ENCODE measurements at places on chromosomes 12 and 14.

GRCh38 chr12:62170241-62170640, 90.0 kb upstream of the USP15 start:
- no peak for DNase-seq

- DNase-seq, result no peak
These were observed 36.5 kb downstream of the TDP1 start for GRCh38 chr14:89992273-89992672.

GRCh38 chr12:103494051-103494733, 1.6 kb downstream of the C12orf42 start:
- no peak for DNase-seq

DNA sequence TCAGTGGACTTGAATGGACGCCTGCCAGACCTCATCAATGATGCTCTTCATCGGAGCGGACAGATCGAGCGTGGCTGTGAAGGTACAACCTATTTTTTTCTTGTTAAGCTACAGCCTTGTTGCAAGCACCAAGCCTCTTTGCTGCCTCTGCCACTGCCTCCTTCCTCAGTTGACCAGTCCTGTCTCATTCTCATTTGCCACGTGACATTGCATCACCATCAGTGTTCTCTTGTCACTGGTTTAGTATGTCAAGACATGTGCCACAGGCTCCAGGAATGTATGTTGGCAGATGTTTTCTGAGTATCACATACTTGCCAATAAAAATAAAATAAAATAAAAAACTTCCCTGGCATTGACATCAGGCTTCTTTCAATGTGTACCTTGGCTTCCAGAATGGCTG, 798.1 kb downstream of the NRXN3 start:
- no peak for DNase-seq

DNA sequence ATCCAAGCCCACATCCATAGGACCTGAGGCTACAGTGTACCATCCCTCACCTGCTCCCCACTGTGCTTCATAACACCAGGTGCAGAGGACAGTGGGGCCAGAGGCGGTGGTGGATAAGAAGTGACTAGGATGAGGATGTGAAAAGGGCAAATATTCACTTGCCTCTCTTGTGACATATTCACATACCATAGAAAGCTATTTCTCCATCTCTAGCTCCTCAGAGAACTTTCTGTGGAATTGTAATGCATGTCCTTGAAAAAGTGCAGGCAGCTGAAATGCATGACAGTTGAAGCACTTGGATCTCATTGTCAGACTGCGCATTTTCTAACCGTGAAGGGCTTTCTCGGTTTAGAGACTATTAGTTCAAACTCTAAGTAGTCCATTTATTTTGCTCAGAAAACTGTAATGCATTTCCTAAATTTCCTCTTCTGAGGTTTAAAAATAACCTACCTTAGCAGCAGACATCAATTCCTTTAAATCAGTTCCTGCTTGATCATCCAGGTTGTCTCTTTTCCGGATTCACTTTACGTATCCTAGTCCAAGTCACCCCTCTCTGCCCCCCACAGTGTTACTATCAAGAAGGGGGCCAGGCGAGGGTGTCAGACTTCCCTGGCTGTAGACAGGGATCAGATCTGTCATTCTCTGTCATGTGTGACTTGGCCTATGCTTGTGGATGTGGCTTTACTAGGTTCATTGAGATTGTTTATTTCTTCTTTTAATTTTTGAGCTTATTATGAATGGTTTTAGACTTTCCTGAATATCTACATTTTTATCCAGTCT, 984.0 kb upstream of the TMEM132C start:
- no peak for DNase-seq

DNA sequence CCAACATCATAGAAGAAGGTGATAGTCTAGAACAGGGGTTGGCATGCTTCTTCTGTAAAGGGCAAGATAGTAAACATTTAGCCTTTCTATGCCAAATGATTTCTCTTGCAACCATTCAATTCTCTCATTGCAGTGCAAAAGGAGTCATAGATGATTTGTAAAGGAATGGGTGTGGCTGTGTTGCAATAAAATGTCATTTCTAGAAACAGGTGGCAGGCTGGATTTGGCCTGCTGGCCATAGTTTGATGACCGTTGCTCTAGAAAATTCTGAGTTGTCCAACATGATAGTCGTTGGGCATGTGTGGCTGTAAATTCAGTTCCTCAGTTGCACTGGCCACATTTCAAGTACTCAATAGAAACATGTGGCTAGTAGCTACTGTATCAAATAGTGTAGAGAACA, 21.7 kb downstream of the SMCO2 start:
- no peak for DNase-seq

- no peak for DNase-seq
These were observed 558.2 kb upstream of the MIS18BP1 start for GRCh38 chr14:45811155-45811554.

DNA sequence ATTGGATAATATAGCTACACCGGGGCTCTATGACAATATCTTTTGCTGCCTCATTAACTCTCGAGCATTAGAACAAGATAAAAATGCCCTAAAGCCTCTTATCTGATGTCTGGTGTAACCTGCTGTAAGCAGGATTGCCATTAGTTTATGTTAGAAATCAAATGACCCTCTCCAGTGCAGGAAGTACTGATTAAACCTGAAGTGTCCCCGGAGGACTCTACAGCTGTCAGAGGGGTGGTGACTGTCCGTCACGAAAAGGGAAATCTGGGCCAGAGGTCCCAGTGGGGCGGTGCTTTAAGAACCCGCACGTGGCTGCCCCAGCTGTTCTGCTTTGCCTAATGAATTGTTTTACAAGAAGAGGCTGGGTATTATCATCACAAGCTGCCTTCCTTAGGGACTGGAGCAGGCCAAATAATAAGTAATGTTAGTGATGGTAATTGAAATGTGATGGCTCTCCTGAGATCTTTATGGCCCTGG, 55.7 kb downstream of the LIN52 start:
- DNase-seq, result peak; percentile 84

GRCh38 chr12:42585841-42586216, 3.7 kb downstream of the PRICKLE1 start:
- DNase-seq, result no peak

- DNase-seq, result no peak
These were observed 24.8 kb upstream of the INF2 start for GRCh38 chr14:104664588-104664987.

- no peak for DNase-seq
These were observed 89.1 kb upstream of the NUDT4 start for GRCh38 chr12:93288626-93289025.

DNA sequence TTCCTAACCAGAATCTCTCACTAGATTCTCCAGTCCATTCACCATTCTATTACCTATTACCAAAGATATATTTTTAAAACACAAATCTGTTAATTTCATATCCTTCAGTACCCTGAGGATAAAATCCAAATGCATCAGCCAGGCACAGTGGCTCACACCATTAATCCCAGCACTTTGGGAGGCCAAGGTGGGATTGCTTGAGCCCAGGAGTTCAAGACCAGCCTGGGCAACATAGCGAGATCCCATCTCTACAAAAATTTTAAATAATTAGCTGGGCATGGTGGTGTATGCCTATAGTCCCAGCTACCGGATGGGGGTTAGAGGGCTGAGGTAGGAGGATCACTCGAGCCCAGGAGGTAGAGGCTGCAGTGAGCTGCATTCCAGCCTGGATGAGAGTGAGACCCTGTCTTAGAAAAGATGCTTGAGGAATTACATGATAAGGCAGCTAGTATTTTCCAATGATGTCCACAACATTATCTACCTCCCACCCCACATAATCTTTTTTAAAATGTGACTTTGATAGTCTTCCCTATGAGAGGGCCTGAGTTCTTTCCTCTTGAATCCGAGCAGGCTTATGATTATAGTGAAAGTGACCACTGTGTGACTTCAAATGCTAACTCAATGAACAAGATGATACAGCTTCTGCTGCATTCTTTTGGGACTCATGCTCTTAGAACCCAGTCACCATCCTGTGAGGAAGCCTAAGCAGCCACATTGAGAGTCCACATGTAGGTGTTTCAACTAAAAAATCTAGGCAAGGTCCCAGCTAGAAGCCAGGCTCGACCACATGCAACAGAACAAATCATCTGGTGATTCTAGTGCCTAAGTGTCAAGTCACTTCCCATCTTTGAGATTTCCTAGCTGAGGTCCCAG, 18.0 kb downstream of the HECTD1 start:
- no peak for DNase-seq

Data from lower lobe of right lung (tissue), 2 donors.